CD4-positive, alpha-beta memory T cell (primary cell): ENCODE measurements at places on chromosomes 3 and 15.

GRCh38 chr3:43098761-43099160, 7.1 kb downstream of the POMGNT2 start:
- DNase-seq, result no peak

- DNase-seq, result no peak
Measured at GRCh38 chr15:36905908-36906307, 194.4 kb downstream of the MEIS2 start.

DNA sequence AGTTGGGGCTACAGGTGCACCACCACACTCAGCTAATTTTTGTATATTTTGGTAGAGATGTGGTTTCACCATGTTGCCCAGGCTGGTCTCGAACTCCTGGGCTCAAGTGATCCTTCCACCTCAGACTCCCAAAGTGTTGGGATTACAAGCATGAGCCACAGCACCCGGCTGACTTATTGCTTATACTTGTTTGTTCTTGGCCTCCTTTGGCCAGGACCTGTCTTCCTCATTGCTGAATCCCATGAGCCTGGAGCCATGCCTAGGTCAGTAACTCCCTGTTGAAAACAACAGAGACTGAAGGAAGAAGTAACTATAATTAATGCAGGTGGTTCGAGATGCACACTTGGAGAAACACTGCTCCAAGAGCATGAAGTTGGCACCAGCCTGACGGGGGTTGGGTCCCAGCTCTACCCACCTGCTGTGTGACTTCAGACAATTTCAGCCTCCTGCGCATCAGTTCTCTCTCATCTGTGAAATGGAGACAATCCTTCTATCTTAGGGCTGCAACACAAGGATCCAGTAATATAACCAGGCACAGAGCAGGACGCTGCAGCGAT, 38.9 kb downstream of the CPN2 start:
- no peak for DNase-seq

- no peak for DNase-seq
Measured at GRCh38 chr3:147661916-147662315, 252.8 kb downstream of the ZIC1 start.

GRCh38 chr15:74207652-74208440, 5.3 kb upstream of the STRA6 start:
- no peak for DNase-seq

GRCh38 chr3:82093641-82094040, 332.2 kb upstream of the GBE1 start:
- no peak for DNase-seq

DNA sequence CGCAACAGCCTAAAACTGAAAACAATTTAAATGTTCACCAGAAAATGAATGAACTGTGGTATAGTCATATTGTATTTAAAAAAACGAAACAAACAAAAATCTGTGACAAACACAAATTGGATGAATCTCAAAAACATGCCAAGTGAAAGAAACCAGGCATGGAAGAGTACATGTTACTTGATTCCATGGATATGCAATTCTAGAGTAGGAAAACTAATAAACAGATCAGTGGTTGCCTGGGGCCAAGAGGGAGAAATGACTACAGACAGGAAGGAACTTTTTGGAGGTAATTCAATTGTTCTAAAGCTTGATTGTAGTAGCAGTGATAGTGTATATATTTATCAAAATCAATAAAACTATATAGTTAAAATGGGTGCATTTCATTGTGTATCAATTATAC, 16.8 kb downstream of the UBE3A start:
- DNase-seq, result no peak

- no peak for DNase-seq
Measured at GRCh38 chr3:134126153-134126552, 96.4 kb upstream of the SLCO2A1 start.

- DNase-seq, result no peak
Measured at GRCh38 chr3:123941121-123941520, 19.9 kb downstream of the CCDC14 start.

- no peak for DNase-seq
Measured at GRCh38 chr3:39137991-39138803, 15.2 kb downstream of the CSRNP1 start.

- peak; percentile 82 for DNase-seq
Measured at GRCh38 chr3:37996785-37997301, 6.3 kb downstream of the VILL start.

DNA sequence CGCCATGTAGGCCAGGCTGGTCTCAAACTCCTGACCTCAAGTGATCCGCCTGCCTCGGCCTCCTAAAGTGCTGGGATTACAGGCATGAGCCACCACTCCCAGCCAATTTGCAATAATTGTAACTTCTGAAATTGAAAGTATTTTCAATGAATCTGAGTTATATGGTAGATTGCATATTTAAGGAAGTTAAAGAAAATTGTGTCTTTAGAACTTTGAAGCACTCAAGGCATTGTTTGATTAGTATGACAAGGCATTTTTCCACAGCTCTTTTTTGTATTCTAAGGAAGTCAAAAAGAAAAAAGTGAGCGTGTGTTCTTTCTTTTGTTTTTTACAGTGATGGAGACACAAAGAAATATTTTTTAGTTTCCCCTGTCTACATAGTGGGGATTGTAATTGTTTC, 15.7 kb upstream of the RPLP1 start:
- no peak for DNase-seq

DNA sequence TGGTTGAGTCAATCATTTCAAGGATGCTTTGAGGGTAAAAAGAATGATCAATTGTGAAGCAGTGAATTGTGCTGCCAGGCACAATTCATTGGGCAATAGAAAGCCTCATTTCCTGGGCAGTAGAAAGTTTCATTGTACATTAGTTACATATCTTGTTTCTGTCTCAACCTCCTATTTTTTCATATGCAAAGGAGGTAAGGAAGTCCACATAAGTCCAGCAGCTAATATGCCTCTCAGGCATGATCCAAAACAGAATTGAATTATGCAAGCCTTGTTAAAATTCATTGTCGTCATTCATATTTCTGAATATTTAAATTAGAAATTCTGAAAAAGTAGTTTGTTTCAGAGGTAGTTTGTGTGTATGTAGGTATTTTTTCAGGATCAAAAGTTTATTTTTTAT, 65.8 kb downstream of the TFRC start:
- no peak for DNase-seq

DNA sequence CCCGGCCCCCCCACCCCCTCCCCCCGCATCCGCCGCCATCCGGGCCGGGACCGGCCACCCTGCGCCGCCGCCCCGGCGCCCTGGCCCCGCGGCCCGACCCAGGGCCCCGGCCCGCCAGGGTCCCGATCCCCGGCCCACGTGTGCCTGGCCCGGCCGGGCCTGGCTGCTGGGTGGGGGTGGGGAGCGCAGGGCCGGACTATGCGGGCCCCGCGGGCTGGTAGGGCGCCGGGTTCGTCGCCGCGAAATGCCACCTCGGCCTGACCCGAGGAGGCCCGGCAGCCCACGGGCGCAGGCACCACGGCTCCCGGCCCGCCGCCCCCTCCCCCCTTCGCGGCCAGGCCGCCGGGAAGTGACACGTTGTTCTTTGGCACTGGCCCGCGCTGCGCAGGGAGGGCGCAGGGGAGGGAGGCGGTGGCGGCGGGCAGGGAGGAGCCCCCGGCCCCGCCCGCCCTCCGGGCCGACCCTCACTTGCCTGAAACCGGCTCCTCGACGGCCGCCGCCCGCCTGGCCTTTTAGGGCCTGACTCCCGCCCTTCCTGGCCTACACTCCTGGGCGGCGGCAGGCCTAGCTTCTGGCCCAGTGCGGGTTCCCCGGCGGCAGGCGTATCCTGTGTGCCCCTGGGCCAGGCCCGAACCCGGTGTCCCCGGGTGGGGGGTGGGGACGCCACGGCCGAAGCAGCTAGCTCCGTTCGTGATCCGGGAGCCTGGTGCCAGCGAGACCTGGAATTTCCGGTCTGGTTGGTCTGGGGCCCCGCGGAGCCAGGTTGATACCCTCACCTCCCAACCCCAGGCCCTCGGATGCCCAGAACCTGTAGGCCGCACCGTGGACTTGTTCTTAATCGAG, 515 bp downstream of the EIF4G1 start:
- peak; percentile 80 for DNase-seq

DNA sequence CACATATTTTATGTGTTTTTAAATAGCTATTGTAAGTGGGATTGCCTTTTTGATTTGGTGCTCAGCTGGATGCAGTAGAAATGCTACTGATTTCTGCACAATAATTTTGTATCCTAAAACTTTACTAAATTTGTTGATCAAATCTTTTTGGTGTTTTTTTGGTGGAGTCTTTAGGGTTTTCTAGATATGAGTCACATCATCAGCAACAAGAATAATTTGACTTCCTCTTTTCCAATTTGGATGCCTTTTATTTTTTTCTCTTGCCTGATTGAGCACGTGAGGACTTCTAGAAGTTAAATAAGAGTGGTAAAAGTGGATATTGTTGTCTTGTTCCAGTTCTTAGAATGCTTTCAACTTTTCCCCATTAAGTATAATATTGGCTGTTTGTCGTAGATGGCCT, 51.3 kb downstream of the TLNRD1 start:
- no peak for DNase-seq

GRCh38 chr15:27796405-27797320, 302.5 kb downstream of the OCA2 start:
- no peak for DNase-seq

GRCh38 chr3:115436767-115437301, 186.5 kb upstream of the GAP43 start:
- DNase-seq, result no peak

GRCh38 chr3:180762866-180763265, 83.6 kb upstream of the CCDC39 start:
- no peak for DNase-seq

DNA sequence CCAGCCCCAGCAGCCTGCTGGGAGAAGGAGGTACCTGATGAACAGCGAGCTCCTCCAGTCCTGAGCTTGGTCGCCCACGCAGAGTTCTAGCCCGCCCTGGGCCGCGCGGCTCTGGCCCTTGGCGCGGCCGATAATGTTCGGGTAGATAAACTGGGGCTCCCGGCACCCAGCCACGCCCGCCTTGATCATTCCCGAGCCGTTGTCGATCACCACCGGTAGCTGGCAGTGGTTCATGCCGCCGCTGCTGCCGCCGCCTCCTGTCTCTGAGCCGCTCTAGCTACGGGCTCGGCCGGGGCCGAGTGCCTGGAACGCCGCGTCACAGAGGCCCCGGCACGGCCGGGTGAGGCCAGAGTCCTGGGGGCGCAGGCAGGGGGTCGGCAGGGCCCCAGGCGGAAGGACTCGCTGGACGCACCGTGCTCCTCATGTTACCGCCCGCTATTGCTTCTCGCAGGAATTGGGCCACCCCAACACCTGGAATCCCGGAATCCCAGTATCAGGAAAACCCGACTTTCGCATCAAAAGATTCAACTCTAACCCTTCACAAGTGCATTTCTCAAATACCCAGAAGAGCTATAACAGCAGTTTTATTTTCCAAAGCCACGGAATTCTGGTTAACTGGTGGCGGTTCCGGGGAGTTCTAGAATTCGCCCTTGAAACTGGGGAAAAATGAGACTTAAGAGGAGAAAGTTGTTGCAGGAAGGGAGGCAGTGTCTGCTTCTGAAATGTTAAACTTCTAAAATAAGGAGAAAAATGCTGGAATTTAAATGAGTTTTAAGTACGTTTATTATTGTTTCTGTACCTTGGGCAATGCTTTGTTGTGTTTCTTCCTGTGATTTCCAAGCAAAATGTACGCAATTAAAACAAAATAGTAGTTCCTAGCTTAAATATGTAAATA, at the start of gene ACTRT3:
Gene ACTRT3, minus strand, starts transcription at position 275 of the 895 bp plus-strand sequence. Its CDS starts 41 bp downstream, at position 234.
- DNase-seq, result peak; percentile 41

DNA sequence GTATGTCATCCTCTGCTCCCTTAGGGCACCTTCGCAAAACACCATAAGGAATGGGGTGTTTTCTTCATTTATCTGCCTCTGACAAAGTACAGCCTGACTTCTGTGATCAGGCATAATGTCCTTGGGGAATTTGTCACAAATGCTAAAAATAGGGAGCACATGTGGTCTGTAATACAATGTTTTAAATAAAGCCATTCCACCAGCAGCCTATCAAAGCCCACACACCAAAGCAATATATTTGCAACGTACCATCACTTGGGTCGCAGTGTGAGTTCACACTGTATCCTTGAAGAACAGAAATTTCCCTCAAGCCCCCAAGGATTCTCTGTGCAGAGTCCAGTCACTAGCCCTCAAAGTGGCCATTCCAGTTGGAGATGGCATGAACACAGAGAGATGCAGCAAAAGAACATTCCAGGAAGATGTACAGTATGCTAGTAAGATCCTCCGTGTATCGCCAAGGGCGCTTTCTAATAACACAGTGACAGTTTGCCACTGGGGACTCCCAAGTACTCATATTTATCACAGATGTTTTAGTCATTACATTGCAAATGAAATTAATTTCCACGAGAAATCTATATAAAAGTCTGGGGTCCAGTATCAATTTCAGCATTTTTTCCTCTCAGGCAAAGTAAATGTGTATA, 246.7 kb downstream of the MCTP2 start:
- no peak for DNase-seq

DNA sequence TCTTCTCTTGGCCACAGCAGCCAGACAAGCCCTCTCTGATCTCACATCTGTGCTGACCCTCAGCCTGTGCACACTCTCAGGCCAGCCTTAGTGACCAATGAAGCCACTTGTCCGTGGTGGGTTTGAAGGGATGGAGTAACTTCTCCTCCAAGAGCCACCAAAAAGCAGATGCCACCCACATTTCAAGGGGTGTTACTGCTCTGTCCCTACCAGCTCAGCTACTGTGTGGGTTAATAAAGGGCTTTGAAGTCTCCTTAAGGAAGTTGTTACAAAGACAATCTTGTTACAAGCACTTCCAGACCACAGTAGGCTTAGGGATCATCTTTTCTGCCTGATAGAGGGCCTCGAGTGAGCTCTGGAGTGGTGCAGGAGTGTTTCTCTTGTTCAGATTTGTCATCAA, 3.3 kb upstream of the CA12 start:
- DNase-seq, result no peak

- DNase-seq, result peak; percentile 45
Measured at GRCh38 chr3:14598143-14598569, 53.4 kb upstream of the CCDC174 start.

DNA sequence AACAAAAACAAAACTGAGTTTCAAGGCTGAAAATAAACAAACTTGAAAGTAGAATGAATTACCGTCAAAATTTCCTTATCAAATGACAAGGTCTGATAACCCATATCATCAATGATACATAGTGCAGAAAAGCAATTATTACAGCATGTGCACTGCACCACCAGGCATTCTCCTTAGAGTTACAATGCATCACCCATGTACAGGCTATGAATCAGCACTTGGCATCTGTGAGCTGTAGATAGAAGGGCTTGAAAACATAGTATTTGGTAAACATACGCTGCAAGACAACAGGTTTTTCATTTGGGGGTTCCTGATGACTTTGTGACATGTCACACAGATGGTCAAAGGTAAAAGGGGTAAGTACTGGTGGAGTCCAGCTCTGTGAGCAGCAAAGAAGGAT, 265.1 kb downstream of the CTNNB1 start:
- DNase-seq, result no peak

- DNase-seq, result no peak
Measured at GRCh38 chr15:39869858-39870515, 50.1 kb downstream of the GPR176 start.

DNA sequence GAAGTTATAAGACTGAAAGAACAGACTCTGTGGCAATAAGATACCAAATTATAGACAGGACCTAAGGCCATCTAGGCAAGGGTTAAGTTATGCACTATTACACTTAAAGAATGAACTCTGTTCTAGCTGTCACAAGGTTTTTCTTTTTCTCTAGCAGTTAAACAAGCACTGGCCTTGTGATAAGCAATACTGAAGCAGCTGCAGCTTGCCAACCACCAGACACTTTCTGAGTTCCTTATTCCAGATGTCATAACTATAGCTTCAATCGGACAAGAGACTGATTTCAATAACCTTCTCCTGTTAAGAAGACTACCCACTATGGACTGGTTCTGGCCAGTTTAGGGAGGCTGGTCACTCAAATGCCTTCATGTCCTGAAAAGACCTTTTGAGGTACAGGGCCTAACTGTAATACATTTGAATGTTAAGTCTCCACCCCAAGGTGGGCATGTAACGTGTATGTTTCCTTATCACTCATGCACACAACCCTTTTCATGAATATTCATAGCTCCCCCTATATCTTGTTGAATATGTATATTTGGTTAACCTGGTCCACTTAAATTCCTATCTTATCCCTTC, 85.8 kb downstream of the CFAP20DC start:
- DNase-seq, result no peak
